ENCODE measurements at places on chromosomes 3 and 15.
A peak's percentile ranks its signal among the peaks of the same experiment; 100 is the strongest.

GRCh38 chr3:11272906-11273574 lies 843 bp downstream of the ATG7 start:
- DNase-seq: no peak

GRCh38 chr3:183662099-183662498 lies 26.7 kb downstream of the KLHL24 start:
- no peak for DNase-seq

GRCh38 chr3:57048728-57049127 lies 11.7 kb upstream of the SPATA12 start:
- DNase-seq: no peak

- DNase-seq: peak; percentile 74
Observed at GRCh38 chr3:64685800-64686445, 1.9 kb downstream of the ADAMTS9 start.

DNA sequence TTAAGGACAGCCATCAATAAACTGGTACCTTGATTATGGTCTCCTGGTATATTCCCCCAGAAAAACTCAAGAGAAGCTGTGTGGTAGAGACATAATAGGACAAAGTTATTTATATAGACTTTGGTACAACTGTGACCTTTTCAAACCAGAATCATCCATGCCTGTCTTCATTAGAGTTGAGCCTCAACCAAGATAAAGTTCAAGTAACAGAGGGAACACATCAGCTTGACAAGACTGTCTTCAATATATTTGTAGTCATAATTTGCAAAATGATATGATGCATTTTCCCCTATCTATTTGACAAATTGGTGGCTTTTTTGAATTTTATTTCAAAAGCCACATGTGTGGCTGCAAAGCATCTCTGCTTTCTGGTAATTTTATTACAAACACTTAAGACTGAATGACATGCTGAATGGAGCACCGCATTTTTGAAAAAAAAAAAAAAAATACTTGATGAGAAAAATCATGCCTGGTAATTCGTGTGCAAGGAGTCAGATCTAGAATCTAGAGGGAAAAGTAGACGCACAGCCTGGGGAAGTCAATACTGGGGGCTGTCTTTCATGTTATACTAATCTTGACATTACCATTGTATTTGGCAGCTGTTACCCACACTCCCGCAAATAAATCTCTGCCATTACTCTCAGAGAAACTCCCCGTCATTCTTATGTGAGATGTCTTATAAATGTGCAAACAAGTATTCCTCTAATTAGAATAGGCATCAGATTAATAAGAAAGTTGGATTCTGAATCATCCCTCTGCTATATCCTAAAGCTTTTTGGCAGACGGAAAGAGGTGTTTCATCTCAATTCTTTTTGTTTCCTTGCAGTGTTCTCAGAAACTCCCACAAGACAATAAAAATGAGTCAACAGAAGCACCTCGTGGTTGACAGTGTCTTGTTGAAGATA lies 554.8 kb upstream of the CBLB start:
- DNase-seq: no peak

DNA sequence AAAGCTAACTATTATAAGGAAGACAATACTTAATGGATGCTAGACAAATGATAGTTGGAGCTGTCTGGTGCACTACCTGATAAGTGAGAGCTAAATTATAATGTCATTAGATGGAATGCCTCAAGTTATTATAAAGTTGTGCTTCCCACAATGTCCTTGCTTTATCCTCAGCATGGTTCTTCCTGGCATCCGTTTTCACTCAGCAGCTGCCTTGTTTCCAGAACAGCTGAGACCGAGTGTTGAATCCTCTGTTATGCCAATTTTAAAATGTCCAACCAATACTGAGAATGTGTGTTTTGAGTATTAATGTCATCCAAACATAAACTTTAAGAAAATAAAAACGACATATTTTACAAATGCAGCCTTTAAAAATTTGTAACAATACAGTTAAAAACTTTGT lies 286.7 kb upstream of the SOX2 start:
- no peak for DNase-seq

GRCh38 chr3:196082619-196082971 lies 705 bp upstream of the TFRC start:
- DNase-seq: peak; percentile 25

DNA sequence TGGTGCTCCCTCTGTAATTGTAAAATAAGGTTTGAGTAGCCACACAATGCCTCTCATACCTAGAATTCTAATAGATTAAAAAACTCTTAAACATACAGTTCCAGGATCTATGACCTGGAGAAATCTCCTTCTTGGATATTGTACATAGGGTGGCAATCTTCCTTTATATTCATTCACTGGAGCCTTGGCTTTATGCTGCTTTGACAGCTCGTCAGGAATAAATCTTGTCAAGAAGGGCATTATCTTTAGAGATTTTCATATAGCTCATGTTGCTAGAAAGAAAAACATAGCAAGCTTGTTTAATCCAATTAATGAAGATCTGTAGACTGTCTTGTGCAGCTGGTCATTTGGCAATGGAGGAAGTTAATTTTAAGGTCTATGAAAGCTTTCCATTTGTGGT lies 131.1 kb downstream of the PYDC2 start:
- no peak for DNase-seq

DNA sequence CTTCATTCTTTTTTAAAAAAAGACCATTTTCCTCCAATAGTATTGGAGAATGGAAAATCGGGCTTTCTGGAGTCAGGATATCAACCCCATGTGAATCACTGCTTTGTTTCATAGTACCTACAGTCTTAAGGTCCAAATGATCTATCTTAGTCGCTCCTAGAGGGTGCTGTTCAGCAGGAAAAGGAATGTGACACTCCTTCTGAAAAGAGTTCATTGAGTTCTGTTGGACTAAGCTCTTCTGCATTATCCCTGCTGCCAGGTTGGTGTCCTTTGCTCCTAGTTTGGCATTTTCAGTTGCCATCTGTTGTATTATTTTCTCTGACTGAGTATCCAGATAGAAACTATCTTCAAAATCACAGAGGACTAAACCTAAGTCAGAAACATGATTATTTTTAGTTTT lies 57.2 kb downstream of the POLQ start:
- DNase-seq: no peak

- no peak for DNase-seq
Observed at GRCh38 chr3:40645883-40646282, 121.1 kb downstream of the ZNF621 start.

GRCh38 chr3:66998904-66999235 lies 763 bp downstream of the KBTBD8 start:
- no peak for DNase-seq

- no peak for DNase-seq
Observed at GRCh38 chr3:55185380-55185779, 257.5 kb upstream of the LRTM1 start.

GRCh38 chr3:114746502-114746901 lies 400.6 kb downstream of the ZBTB20 start:
- DNase-seq: no peak

DNA sequence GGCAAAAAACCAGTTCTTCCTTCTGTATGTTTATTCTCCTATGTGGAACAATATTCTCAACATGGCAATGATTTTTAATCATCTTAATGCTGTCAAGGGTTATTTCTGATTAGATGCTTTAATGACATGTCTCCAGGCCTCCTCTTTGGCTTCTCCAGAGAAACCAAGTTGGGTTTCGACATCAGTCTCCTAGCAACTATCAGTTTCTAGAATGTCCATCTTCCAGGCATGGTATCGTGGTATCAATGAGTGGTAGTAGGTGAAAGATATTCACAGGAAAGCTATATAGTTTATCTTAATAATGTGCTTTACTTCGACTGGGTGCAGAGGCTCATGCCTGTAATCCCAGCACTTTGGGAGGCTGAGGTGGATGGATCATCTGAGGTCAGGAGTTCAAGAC lies 128.5 kb downstream of the C3orf70 start:
- no peak for DNase-seq

- no peak for DNase-seq
Observed at GRCh38 chr3:195703776-195704175, 17.0 kb upstream of the MUC20 start.

DNA sequence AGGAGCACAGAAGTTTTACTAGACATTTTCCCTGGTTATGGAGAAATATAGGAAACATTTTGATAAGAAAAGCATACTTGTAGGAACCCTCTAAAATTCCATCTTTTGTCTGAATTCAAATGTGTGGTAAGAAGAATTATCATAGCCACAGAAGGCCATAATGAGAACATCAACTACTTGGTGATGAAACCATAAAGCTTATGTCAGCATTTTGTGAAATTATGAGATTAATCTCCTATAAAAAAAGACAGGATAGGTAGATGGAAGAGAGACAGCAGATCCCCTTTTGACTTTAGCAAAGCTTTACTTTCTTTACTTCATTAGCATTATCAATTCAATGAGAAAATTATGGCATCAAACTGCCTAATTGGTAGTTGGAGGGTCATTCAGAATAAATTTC lies 697.0 kb downstream of the IGSF11 start:
- no peak for DNase-seq

- DNase-seq: no peak
Observed at GRCh38 chr3:126361211-126361610, 4.0 kb upstream of the KLF15 start.

- no peak for DNase-seq
Observed at GRCh38 chr3:63051920-63052319, 176.7 kb upstream of the CADPS start.
